Mesothelial cell of epicardium (in vitro differentiated cells): ENCODE measurements at places on chromosomes 13 and 19.

- DNase-seq: no peak
Measured at GRCh38 chr13:25237083-25237482, 50.2 kb downstream of the MTMR6 start.

GRCh38 chr19:2540646-2541454 lies 64.9 kb downstream of the GADD45B start:
- DNase-seq: peak; percentile 94

DNA sequence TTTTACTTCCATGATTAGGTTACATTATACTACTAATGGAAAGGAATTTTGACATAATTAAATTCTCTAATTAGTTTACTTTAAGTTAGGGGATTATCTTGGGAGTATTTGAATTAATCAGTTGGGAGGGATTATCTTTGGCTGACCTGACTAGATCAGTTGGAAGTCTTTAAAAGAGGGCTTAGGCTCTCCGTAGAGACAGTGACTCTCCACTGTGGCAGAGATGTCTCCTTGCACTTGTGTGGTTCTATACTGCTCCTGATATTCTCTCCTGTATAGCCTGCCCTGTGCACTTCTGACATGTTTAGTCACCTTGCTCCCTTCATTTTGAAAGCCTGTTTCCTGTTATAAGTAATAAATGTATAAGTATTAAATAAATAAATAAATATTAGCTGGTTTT lies 1612.3 kb upstream of the PRR20A start:
- DNase-seq: no peak

- no peak for DNase-seq
Measured at GRCh38 chr13:24207841-24208667, 47.5 kb downstream of the SPATA13 start.

GRCh38 chr13:32264407-32264806 lies 50.8 kb downstream of the ZAR1L start:
- DNase-seq: no peak

GRCh38 chr19:47848823-47849473 lies 10.1 kb upstream of the TPRX2 start:
- no peak for DNase-seq

DNA sequence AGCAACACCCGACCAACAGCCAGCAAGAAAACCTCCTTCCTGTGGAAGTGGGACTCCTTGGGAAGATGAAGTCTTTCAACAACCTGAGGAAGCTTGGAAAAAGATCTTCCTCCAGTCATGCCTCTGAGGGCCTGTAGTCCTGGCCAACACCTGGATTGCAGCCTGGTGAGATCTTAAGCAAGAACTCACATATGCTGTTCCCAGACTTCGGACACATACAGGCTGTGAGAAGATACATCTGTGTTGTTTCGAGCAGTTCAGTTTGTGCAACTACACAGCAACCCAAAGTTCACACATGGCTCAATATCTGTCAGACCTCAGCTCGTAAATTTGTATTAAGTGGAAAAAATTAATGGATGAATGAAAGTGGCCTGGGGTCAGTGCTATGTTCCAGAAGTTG lies 65.1 kb upstream of the UBAC2 start:
- DNase-seq: no peak

- DNase-seq: no peak
Measured at GRCh38 chr19:16325161-16325527, 518 bp downstream of the KLF2 start.
